Cortex of kidney (tissue), 1 donor: ENCODE measurements at places on chromosomes 3 and 15.

DNA sequence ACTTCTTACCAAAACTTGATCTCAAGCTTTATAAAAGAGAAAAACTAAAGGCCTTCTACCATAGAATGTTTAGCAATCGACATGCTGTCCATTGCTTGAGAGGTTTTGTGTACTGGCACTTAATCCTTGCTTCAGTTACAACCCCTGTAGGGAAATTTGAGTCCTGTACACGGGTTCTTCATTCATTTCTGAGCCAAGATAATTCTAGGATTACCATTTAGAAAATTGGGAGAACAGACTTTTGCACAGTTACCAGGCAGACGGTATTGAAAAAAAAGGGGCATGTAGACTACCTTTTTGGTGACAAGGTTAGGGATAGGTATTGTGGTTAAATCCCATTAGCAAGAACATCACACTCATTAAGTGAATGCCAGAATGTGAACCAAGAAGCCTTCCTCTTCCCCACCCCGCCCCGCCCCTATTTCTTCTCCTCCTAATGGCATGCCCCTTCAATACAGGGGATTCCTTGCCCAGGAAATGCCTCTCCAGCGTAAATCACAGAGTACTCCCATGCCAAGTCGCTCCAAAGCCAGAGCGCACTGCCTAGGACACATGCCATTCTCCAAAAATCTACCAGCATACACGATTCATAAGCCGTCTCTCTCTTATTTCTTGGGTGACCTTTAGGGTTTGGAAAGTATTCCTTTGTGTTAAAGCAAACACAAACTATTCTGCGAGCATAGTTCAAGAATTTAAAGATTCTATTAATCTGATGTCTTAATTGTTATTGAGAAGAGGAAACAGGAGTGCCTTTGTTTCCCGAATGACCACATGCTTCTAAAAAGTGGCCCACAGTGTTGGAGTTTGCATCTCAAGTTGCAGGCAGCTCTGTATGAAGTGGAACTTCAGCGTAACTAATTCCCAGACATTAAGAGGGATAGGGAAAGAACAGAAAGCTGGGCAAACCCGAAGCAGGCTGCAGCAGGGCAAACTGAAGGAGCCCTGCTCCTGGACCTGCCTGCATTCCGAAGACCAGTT, 164.0 kb upstream of the NR2F2 start:
- DNase-seq: no peak

DNA sequence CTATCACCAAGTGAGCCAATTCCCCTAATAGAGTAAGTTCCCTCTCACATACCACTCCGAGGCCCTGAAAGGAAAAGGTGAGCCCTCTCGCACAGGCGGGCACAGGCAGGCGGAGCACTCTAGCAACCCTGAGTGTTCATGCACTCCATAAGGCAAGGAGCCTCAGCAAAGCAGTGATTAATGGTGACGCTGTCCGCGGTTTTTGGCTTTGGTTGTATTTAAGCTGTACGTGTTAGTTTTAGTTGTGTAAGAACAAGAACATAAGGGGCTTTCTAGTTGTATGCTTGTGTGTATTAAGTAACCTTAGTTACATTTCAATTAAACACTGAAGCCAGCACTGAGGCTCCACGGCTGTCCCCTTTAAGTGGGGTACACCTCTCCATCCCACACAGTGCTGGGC, 33.1 kb downstream of the KLHL25 start:
- no peak for DNase-seq

- no peak for DNase-seq
Observed at GRCh38 chr3:109045271-109046040, 72.5 kb downstream of the MORC1 start.

DNA sequence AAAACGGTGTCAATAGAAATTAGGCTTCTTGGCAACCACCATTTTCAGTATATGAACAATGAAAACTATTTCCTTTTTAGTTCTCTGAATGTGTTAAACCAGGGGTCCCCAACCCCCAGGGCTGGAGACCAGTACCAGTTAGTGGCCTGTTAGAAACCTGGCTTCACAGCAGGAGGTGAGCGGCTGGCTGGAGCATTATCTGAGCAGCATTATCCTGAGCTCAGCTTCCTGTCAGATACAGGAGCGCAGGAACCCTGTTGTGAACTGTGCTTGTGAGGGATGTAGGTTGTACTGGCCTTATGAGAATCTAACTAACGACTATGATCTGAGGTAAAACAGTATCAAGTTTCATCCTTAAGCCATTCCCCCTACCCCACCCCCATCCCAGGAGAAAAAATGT, 328.7 kb downstream of the ZBBX start:
- DNase-seq: no peak

DNA sequence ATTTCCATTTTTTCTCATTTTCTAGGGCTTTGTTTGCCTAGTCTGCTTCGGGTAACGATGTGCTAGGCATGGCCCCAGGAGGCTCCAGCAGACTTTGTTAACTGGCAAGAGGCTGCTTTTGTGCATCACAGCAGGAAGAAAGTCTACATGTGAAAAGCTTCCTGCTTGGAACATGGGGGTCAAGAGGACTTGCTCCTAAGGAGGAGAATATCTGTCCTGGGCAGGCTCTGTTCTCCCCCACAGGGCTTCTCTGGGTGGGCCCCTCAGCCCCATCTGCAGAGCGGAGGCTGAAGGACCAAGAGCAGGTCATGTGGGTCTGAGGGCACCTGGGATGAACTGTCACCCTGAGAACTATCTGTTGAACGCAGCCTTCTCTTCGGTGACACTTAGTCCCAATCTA, 94.7 kb downstream of the CCNL1 start:
- DNase-seq: no peak

DNA sequence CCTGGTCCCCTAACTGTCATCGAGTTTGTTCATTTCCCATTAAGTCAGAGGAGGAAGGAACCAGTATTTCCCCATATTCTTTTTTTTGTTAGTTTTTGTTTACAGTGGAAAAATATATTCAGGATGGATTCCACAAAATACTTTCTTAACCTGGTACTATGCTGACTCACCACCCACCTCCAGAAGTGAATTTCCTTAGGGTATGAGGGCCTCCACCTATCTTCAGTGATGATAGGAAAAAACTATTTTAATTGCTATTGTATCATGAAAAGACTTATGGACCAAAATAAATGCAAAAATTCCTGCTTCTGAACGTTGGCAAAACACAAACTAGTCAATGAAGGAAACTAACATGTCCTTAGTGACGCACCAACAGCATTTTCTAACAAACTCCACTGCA, 64.2 kb upstream of the FOXP1 start:
- no peak for DNase-seq

- no peak for DNase-seq
Observed at GRCh38 chr3:164221297-164221696, 857.0 kb downstream of the SI start.

- DNase-seq: no peak
Observed at GRCh38 chr3:149820183-149820582, 7.2 kb downstream of the RNF13 start.

DNA sequence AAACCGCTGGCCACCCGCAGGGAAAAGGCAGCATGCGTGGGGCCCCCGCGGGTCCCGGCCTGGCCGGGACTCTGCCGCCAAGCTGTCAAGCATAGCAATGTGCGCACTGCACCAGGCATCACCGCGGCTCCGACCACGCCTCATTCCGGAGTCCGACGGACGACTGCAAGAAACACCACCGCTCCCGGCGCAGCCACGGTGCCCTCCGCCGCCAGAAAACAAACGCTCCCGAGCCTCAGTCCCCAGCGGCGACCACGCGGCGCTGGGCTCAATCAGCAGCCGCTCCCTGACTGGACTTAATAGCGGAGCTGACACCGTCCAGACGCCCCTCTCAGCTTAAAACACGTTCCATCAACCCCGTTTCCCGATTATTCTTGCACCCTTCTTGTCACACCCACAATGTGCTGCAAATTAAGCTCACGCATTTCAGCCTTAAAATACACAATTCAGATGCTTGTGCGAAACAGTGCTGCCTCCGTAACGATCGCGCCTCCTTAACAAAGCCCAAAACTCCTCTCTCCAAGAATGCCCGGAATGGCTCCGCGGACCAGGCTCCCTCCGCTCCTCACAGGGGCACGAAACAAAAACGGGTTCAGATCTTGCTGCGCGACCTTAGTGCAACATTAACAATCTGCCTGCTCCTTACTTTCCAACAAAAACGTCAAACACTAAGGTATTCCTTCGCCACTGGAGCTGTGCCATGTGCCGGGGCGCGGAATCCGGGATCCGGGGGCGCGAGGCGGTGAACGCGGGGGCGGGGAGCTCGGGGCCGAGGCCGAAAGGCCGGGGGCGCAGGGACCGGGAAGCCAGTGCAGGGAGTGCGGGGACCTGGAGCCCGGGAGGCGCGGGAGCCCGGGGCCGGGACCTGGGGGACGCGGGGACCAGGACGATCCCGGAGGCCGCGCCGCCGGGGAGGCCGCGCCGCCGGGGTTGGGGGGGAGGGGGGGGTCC, 655 bp downstream of the CYFIP1 start:
- DNase-seq: no peak

DNA sequence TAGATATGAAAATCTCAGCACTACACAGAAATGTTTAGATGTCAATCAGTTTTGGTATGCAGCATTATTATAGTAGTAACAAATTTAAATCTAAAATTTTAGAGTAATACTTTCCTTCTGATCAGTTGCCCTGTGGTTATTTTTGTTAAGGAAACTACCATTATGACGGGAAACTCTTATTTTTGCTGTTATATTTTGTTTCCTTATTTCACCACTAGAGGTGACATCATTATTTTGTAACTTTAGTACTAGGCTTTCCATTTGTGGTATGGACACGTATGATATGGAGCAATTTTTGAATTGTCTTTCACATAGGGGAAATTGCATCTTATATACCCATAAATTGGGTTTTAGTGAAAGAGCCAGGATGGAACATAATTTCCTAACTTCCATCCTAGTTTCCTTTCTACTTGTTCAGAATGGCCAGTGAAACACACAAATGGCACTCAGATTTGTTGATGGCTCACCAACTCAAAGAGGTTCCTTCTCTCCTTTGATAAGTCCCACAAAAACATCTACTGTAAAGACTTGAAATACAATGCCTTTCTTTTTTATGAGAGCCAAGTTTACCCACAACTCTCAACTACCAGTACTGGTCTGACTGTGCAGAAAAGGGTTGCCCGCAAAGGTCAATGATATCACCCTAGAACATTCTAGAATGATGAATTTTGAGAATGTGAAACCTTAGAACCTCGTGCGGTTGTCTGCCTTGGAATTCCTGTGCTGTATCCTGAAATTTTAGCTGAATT, 19.4 kb upstream of the PPP4R2 start:
- no peak for DNase-seq
